Stimulated activated CD8-positive, alpha-beta memory T cell treated with anti-CD3 and anti-CD28 coated beads, Interleukin-7, amount 100 ng/mL, for 24 hours (primary cell): ENCODE measurements at places on chromosomes 5 and 9.

DNA sequence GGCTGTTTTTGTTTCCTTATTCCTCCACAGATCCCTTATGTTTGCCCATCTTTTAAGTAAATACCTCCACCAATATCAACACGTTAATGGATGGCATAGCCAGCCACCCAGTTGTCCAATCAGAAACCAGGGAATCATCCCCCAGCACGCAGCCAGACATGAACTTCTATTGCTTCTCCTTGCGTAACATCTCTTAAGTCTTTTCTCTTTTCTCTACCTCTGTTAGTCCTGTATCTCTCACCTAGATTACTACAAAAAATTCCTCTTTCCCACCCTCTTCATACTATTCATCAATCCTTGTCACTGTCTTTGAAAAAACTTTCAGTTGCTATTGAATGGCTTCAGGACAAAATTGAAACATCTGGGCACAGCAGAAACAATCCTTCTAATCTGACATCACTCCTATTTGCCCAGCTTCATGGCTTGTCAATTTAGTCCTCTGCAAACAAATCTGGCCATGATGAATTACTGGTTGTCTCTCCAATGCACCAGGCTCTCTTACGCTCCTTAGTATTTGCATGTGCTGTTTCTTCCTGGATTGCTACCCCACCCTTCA is 349.3 kb downstream of the RAB3C start:
- DNase-seq = no peak

GRCh38 chr9:100488177-100488576 is 15.2 kb downstream of the TMEFF1 start:
- DNase-seq = no peak

DNA sequence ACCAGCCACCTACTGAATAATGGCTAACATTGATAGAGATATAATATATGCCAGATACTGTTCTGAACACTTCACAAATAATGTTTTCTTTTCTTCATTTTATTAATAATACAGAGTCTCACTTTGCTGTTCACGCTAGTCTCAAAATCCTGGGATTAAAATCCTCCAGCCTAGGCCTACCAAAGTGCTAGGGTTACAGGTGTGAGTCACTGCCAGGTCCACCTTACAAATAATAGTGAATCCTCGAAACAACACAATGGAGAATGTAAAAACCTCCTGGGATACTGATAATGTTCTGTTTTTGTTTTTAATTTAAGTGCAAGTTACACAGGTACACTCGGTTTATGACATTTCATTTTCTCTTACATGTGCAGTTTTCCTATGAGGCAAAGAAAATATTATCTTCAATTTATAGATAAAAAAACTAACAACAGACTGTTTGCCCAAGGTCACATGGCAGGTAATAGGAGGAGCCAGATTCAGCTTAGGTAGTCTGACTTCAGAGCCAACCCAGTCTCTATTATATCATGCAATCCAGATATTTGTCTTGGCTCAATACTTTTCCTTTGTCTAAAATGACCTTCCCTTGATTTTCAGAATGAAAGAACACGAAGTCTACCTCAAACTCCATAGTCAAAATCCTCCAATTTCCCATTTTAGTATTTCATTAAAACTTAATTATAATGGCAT is 7.8 kb downstream of the ZFR start:
- no peak for DNase-seq

- no peak for DNase-seq
These were observed 406.0 kb upstream of the KLF4 start for GRCh38 chr9:107895501-107896001.
